NCI-H1048 (cell line): ENCODE measurements at places on chromosomes 11 and 22.
A peak's percentile ranks its signal among the peaks of the same experiment; 100 is the strongest.

- DNase-seq = no peak
These were observed 139.5 kb upstream of the TIMP3 start for GRCh38 chr22:32661737-32662586.

DNA sequence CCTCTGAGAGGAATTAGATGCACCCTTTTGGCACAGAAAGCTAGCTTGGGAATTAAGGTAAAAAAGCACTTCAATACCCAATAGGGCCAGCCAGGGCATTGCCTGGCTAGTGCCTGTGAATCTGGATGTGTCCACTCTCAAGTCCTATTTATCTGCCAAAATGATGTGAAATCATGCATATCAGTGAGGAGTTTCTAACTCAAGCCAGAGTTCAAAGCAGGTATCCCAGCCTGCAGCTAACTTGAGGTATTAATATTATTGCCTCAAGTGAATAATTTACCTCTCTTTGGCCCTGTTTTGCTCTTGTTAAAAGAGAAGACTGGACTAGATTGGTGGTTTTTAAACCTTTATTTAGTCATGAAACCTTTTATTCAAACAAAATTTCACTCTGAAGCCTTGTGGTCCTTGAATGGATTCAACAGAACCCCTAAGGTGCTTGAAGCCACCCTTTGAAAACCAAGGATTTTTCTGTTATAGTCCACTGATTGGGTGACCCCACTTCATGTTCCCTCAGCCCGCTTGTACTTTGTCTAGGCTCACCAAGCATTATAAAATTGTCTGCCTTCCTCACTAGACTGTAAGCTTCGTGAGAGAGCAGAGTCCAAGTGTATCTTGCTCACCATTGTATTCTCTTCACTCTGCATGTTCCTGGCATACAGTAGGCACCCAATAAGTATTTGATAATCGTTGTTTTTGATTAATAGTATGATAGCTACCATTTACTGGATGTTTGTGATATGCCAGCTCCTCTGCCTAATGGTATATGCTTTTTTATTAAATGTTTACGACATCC is 4.5 kb downstream of the RNF121 start:
- no peak for DNase-seq

DNA sequence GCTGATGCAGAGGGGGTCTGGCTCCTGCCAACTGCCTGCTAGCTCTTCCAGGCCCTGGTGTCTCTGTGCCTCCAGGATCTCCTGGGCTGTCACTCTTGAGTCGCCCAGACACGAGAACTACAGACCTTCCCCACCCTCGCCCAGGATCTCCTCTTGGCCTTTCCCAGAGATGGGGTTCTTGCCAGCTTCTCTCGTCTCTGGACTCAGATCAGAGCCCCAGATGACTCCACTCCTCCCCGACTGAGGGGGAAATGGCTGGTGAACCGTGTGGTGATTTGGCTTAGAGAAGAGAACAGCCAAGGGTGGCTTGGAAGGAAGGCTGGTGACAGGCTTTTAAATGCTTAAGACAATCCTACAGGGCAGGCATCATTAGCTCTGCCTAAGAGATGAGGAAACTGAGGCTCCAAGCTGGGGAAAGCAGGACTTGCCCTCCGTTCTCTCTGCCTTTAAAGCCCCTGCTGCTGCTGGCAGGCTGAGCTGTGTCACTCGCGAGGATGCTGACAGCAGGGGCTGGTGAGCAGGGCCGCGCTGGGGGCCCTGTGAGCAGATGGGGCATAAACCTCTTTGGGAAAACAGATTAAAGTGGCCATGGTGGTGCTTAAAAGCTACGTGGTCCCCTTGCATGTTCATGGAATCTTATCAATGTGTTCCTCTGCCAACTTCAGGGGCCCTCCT is 90.3 kb upstream of the THY1 start:
- DNase-seq = no peak

DNA sequence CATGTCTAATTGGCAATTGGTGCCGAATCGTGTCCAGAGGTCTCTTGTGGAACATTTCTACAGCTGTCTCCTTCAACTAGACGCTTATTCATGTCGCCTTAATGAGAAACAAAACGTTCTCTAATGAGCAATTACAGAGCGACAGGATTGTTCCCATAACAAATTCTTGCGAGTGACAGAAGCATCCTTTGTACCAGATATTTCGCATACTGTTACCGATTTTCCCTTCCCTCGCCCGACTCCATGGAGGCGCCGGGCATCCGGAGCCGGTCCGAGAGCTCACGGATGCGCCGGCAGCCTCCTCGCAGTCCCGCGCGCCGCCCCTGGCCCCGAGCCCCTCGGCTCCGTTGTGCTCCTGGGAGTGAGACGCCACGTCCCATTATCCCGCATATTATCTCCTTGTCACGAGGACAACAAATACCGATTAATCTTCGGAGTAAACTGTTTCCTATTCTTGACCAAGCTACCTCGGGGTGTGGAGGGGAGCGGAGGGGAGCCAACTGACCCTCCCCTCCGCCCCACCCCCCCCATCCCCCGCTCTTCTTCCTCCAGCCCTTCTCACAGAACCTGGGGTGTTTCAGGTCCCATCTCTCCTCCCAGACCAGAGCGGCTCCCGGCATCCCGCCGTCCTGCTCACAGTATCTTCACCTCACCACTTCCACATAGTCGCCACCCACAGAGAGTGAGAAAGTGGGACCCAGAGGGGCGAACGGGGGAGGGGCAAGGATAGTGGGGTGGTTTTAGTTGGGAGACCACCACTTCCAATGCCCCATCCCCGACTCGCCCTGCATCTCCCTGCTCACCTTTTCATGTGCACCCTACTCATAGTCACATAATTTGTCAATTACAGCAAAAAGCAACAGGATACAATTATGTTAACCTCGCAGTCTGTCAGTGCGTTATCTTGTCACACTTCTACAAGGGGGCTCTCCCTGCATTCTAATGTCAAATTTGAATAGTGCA is 11.4 kb downstream of the PAX6 start:
- DNase-seq = no peak

- DNase-seq = no peak
These were observed 150.7 kb downstream of the PKNOX2 start for GRCh38 chr11:125315079-125315740.

DNA sequence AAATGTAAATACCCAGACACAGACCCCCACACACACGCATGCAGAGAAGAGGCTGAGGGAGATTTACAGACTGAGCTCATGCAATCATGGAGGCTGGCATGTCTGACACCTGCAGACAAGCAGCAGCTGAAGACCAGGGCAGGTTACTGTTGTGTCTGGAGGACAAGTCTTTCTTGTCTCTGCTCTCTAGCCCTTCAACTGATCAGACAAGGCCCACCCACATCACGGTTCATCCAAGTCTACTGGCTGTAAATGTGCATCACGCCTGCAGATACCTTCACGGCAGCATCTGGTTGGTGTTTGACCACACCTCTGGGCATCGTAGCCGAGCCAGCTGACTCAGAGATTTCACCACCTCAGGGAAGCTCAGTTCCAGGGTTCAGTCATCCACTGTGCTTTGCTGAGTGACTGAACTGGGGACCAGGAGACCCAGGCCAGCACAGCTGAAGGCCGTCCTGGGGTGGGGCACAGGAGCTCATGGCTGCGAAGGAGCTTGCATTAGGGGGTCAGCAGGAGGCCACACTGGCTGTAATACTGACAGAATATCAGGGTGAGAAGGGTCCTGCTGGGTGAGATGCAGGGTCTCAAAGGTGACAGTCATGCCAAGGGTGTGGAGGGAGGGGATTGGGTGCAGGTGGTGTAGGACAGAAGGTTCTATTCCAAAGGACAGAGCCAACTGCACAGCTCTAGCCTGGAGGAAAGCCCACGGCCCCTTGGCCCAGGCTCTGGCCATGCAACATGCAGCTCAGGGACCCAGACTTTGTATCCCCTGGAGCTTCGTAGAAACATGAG is 304.9 kb downstream of the BRD1 start:
- no peak for DNase-seq

GRCh38 chr11:15859411-15859810 is 496.9 kb downstream of the SOX6 start:
- no peak for DNase-seq

- DNase-seq = no peak
These were observed 24.7 kb downstream of the KCNE3 start for GRCh38 chr11:74442636-74443035.

DNA sequence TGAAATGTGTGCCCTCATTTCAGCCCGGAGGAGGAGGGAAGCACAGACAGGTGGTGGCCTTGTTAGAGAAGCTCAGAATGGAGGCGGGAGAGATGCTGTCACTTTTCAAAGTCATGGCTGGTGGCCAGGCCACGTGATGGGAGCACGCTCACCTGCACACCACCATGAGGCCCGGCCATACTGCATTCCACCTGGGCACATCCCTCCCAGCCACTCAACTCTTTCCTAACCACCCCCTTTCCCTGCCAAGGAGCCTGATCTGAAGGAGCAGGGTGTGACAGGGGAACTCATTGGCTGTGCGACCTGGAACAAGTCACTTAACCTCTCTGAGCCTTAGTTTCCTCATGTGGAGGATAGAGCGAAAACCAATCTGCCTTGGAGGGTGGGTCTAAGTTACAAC is 364.5 kb downstream of the CTTN start:
- DNase-seq = no peak

- no peak for DNase-seq
These were observed 297.2 kb upstream of the ANO5 start for GRCh38 chr11:21895686-21896085.

- peak; percentile 94 for DNase-seq
These were observed 49.5 kb downstream of the FAM83F start for GRCh38 chr22:40044102-40044869.

DNA sequence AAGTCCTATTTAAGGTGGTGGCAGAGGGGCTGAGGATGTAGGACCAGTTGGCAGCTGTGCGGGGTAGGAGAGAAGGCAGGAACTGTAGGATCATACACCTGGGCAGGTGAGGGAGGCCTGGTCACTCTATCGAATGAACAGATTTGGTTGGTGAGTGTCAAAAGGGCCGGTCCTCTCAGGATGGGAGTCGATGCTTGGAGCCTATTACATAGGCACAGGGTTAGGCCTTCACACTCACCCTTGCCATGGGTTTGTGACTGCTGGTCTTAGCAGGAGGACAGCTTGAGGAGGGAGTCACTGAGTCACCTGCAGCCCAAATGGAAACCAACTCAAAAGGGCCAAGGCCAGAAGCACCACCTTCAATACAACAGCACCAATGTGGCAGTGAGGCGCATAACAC is 80.2 kb upstream of the NARS2 start:
- DNase-seq = no peak

DNA sequence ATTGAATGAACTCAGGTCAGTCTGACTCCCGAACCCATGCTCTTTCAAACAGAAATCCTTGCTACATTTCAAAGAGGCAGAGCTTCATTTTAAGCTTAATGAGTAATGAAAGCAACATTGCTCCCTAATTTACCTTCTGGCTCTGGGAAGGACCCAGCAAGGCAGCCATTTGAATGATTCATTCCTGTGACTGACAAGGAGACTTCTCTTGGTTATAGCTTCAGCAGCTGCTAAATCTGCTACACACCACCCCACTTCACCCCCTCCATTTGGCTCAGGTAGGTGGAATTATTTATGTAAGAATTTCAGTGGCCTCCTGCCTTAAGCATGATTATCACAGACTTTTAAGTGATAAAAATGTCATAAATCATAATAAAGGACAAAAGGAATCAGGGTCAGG is 117.7 kb downstream of the KCNC1 start:
- DNase-seq = no peak

DNA sequence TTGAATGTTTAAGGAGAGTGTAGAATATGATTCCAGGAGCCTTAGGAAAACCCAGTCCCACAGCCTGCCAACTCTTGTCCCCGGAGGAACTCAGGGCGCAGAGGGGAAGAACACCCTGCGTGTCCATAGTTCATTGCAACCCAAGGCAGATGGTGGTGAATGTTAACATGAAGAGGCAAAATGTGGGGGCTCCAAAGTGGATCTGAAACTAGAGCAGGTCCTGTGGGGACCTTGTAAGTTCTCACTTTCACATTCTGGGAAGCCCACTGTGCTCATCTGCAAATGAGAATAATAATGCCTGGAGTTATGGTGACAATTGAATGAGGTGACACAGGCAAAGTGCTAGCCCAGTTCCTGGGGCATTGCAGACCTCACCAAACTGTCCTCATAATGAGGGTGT is 201.1 kb downstream of the DBX1 start:
- DNase-seq = no peak

- DNase-seq = no peak
These were observed 558.3 kb downstream of the BRD1 start for GRCh38 chr22:49269371-49269770.

DNA sequence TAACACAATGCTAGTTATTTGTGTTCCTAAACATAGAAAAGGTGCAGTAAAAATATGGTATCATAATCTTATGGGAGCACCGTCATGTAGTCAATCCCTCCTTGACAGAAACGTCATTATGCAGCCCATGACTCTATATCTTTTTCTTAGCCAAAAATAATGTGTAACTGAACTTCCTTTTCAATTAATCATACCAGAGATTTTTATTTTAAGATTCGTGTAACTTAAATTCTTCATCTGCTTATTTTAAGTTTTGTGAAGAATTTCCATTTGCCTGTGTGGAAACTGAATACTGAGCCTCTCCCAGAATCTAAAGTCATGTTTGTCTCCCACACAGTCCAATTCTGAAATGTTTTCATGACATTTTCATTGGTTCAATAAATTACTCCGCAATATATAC is 699.1 kb downstream of the KCNA4 start:
- DNase-seq = no peak

DNA sequence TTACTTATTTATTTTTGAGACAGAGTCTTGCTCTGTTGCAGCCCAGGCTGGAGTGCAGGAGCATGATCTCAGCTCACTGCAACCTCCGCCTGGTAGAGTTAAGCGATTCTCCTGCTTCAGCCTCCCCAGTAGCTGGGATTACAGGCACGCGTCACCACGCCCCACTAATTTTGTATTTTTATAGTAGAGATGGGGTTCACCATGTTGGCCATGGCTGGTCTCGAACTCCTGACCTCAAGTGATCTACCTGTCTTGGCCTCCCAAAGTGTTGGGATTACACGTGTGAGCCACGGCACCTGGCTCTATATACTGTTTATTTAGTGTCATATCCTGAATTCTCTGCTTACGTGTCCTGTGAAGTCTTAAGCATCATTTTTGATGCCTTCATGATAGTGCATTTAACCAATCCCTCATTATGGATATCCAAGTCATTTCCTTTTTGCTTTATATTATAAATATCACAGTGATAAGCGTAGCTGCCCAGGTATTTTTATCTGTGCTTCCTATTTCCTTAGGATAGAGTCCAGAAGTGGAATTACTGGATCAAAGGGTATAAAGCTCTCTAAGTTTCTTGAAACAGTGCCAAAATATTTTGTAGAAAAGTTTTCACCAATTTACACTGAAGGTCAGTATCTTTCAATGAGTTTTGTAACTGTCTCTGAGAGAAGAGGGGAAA is 871 bp upstream of the SIDT2 start:
- DNase-seq = no peak
